ENCODE measurements at places on chromosomes 5 and 9.

DNA sequence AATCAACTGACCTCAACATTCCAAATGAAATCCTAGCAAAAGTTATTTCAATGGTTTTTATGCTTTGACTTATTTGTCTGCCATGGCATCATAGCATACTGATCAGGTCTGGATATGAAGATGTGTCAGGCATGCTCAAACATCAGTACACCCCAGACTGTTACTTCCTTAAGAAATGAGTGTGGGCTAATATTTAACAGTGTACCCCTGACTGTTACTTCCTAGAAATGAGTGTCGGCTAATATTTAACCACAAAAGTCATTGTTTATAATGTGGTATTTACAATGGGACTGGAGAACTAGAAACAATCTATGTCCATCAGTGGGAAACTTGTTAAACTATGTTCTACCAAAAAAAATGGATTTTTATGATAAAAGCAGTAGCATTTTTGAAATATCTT lies 38.1 kb upstream of the HNRNPA0 start:
- DNase-seq, result no peak

DNA sequence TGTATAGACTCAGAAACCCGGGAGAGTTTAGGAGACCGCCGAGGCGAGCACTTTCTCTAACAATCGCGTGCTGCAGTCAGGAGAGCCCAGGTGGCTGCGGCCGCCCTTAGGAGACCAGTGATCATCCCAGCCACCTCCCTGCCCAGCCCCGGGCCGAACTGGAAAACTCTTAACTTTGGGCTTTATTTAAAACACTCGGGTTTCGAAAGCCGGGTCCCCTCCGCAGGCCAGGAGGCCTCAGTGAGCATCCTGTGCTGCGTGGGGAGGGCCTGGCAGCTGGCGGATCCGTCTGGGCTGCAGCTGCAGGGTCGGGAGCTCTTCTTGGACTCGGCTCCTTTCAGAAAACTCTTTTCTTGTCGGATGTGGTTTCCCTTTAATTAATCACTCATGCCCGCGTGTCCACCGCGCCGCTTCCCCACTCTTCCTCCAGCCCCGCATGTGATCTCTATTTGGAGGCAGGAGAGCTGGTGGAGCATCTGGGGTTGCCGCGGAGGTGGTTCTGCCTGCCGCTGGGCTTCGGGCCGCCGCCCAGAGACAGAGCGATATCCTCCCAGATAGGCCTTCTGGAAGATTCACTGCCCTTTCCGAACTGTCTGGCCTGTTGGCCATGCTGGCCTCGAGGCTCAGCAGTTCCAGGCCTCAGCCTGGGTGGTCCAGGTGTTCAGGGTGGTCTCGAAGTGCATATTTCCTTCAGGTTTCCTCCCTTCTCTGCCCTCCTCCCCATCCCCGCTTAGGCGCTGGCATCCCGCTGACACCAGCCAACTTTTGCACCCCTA lies 59.5 kb downstream of the TMEM174 start:
- DNase-seq, result no peak

DNA sequence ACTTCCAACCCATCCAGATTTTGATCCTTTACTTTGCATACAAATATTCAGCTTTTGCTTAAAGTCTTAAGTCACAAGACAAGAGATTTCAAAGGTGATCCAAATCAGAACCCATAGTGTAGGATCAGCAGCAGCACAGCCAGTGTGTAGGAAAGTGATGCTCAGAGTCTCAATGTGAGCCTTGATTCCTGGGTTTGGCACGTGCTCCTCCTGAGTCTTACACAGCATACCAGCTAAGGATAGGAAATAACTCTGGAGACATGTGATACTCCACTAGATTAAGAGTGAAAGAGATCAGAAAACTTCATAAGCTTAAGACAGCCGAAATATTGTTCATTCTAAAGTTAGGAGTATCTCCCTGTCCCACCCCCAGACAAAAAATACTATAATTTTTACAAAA lies 344.9 kb downstream of the SEMA5A start:
- no peak for DNase-seq

GRCh38 chr9:123359546-123359945 lies 3.5 kb downstream of the CRB2 start:
- no peak for DNase-seq

- peak; percentile 20 for DNase-seq
These were observed 19.3 kb upstream of the TOR2A start for GRCh38 chr9:127754099-127755060.

GRCh38 chr5:144773628-144774027 lies 603.0 kb downstream of the KCTD16 start:
- DNase-seq, result no peak

GRCh38 chr5:115656404-115656803 lies 30.6 kb upstream of the TMED7 start:
- DNase-seq, result no peak

- no peak for DNase-seq
These were observed 163.0 kb upstream of the CCDC152 start for GRCh38 chr5:42593591-42593990.

GRCh38 chr9:111632060-111632459 lies 926 bp downstream of the DNAJC25 start:
- no peak for DNase-seq

- no peak for DNase-seq
These were observed 15.4 kb upstream of the C5orf47 start for GRCh38 chr5:173973616-173973969.

DNA sequence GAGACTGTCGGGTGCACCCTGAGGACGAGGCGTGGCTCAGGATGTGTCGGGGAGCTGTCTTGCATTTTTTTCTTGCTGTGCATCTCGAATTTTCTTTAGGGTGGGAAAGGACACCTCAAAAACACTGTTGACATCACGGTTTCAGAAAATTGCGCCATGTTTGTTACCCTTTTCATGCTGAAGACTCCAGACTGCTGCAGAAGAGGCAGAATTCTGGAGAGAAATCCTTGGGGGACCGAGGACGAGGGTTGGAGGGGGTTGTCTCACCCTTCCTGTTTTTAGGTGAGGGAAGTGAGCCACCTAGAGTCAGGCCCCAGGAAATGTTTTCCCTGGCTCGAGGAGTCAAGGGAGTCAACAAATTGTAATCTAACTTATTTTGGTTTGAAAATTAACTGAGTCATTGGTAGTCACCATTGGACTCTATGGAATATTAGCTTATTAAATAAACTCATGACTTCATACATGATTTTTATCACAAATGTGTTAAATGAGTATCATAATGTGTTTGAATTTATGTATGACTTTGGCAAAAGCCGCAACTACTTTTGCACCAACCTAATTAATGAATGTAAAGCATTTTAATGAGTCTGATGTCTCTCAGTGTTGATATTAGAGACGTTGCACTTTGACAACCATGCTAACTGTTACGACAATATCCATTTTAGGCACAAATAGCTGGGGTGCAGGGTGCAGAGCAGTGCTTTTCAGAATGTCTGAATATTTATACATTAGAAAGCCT lies 724 bp upstream of the LYSMD3 start:
- DNase-seq, result peak; percentile 78

DNA sequence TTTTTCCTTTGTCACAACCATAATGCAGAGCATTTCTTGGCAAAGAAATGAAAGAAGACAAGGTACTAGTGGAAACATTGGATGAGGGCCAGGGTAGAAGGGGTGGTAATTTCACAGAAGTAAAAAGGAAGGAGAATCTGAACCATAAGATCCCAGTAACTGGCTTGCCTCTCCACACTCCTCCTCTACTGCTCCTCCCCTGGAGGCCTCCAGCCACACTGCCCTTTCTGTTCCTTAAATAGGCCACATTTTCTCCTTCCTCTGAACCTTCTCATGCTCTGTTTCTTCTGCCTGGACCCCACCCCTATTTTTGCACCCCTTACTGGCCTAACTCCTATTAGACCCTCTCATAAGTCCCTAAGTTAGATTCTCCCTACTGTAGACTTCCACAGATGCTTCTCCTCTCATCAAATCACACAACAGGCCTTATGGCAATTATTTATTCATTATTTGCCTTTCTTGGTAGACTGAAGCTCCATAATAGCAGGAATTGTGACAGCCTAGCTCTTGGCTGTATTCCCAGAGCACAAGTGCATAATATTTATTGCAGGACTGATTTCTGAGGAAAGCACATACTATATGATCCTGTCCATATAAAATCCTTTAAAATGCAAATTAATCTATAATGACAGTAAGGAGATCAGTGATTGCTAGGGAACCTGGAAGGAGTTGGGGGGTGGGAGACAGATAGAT lies 31.3 kb upstream of the GRIA1 start:
- DNase-seq, result peak; percentile 73
